ENCODE measurements at places on chromosomes 7 and 10.

DNA sequence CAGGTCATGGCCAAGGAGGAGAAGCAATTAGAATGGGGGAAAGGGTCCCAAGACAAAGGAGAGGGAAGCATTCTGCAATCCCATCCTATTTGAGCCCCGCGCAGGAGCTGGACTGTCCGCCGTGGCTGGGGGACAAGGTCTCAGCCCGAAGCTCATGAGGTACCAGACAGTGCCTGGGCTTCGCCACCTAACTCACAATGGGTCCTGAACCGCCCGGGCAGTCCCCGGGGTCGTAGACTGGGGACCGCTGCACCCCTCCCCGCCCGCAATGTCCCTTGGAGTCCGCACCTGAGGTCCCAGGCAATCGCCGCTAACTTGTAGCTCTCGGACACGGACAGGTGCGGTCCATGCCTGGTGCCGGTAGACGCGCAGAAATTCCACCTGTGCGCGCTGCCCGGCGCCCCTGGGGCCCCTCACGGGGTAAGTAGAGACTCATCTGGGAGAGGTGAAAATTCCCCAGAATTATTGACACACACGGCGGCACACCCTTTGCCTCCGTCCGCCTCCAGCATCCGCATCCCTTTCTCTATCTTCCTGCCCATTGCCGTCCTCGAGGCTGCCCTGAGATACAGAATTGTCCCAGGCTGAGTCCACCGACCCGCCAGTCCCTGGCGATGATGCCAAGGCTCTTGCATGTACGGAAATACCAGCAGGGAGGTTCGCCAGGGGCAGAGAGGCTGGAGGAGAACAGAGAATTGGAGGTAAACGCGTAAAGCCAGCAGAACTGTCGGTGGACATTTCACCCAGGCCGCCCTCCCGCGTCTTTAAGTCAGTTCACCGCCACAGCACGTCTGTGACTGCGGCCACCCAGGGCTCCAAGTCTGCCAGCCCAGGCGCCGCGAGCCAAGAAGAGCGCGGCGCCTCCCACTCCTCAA, 1.8 kb downstream of the CHRM2 start:
- no peak for DNase-seq

DNA sequence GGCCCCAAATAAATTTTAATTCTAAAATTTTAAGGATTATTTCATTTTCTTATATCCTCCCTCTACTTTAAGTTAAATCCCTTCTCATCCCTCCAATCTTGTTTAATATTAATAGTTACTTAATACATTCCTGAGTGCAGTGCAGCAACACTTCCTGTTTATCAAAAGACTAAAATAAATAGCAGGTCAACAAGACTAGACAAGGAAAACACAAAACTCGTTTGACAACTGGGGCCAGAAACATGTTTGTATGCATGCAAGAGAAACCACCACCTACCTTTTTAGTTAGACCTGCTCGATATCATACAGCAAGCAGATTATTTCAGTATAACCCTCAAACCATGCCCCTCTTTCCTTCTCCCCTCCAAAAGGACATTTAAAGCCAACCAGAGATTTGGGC, 95.8 kb downstream of the PARD3 start:
- DNase-seq: no peak

GRCh38 chr10:33938001-33938400, 603.5 kb upstream of the NRP1 start:
- DNase-seq: no peak

DNA sequence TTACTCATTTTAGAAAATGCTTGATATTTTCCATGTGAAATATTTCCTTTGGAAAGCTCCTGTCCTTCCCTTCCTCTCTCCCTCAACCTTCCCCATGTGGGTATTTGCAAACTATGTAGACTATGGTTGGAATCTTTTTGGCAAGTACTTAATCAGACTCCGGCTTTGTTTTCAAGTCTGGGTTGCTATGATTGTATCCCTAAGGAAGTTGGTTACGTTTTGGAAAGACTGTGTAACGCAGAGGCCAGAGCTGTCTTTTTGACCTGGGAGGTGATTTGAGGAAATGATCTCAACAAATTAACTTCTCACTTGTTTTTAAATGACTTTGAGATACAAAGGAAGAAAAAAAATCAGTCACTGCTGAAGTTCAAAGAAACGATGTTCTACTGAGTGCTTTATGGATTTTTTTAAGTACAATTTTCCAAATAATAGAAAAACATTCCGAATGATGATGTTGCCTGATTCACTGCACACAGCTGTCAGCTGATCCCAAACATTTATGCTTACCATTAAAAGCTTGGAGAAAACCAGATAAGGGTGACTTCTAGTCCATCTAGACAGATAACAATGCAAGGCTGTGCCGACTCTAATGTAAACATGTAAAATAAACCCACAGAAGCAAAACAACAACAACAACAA, 145.5 kb upstream of the CELF2 start:
- DNase-seq: no peak

GRCh38 chr7:157297185-157297584, 39.6 kb upstream of the DNAJB6 start:
- no peak for DNase-seq

DNA sequence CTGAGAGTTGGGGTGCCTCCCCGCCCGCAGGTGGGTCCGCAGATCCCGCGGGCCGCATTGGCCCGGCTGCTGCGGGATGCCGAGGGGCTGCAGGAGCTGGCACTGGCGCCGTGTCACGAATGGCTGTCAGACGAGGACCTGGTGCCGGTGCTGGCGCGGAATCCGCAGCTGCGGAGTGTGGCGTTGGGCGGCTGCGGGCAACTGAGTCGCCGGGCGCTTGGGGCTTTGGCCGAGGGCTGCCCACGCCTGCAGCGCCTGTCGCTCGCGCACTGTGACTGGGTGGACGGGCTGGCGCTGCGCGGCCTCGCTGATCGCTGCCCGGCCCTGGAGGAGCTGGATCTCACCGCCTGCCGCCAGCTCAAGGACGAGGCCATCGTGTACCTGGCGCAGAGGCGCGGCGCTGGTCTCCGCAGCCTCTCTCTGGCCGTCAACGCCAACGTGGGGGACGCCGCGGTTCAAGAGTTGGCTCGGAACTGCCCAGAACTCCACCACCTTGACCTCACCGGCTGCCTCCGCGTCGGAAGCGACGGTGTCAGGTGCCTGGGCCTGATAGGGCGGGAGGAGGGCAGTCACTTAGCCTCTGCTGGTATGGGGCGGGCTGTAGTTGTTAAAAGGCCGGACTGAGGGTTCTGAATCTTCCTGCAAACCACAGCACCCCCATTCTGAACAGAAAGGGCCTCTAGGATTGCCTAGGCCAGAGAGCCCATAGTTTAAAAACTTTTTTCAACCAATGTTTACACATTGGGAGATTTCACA, 1.3 kb downstream of the FBXL15 start:
- DNase-seq: no peak

GRCh38 chr10:6005856-6006395, 28.6 kb upstream of the IL15RA start:
- no peak for DNase-seq

- DNase-seq: no peak
Observed at GRCh38 chr7:46830-47140, 145.6 kb upstream of the FAM20C start.

- no peak for DNase-seq
Observed at GRCh38 chr10:33723181-33723580, 388.7 kb upstream of the NRP1 start.

DNA sequence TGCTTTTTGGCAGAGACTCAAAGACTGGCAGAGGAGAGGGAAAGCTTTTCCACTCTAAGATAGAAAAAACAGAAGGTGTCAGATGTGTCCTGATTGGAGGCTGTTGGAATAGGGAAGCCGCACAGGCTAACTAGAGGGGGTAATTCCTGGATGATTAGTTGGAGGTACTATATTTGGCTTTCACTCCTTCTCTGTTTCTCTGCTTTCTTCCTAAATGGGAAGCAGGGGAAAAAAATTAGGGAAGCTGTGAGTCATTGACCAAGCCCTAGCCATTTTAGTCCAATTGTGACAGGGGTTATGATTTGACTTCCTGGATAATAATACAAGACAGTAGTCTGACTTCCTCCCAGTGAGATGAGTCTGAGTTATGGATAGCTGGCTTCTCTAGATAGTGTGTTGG, 475.2 kb upstream of the CELF2 start:
- DNase-seq: no peak

DNA sequence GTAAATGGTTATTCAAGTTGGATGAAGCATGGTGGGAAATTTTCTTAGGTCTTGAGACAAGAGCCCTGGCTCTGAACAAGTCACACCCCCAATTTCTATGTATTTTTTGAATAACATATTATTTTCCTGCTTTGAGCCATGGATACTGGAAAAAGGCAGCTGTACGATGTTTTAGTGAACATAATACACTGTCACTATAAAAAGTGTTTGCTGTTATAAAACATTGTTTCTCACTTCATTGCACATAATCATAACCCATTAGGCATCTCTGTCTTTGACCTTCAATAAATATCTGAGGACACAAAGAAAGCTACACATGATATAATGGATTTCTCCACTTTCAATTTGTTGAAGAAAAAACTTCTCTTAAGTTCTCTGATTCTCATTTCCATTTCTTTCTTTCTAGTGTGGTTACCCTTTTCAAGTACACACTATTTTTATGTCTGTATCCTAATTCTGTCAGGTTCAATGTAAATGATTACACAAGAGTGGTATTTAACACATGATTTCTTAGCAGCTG, 283.9 kb upstream of the SP8 start:
- DNase-seq: no peak

- no peak for DNase-seq
Observed at GRCh38 chr7:5443678-5444077, 20.0 kb upstream of the TNRC18 start.

DNA sequence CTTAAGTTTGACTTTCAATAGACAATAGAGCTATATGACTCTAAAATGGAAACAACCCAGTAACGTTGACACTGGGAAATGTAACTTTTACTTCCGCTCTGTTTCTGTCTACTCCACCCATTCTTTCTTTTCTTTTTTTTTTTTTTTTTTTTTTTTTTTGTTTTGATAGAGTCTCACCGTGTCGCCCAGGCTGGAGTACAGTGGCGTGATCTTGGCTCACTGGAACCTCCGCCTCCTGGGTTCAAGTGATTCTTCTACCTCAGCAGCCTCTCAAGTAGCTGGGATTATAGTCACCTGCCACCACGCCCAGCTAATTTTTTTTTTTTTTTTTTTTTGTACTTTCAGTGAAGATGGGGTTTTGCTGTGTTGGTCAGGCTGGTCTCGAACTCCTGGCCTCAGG, 13.9 kb downstream of the PRSS2 start:
- no peak for DNase-seq

DNA sequence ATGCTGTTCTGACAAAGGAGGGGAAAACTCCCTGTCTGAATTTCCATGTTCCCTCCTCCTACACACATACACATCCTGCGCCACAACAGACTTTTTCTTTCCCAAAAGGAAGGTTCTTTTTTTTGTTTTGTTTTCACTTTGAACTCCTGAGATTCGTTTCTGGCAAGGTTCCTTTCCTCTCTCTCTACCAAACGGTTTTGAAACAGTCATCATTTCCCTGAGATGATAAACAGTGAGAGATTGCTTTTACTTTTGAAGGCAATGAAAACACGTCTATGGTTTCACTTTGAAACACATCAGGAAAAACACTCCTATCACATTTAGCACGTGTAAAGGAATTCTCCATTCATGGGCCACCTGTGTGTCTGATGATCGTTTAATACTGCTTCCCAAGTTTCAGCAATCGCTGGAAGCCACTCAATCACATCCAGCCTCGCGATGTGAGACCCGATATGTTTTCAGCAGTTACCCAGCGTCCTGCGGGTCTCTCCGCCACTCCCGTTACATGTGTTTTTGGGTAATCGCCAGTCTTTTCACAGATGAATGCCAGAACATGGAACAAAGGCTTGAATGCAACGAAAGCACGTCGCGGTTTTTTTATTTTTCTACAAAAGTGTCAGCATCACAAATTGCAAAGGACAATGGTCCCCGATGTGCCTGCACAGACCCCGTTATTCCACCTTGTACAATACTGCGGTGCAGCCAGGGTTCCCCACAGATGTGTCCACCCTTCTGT, 62.8 kb upstream of the CUX1 start:
- no peak for DNase-seq

DNA sequence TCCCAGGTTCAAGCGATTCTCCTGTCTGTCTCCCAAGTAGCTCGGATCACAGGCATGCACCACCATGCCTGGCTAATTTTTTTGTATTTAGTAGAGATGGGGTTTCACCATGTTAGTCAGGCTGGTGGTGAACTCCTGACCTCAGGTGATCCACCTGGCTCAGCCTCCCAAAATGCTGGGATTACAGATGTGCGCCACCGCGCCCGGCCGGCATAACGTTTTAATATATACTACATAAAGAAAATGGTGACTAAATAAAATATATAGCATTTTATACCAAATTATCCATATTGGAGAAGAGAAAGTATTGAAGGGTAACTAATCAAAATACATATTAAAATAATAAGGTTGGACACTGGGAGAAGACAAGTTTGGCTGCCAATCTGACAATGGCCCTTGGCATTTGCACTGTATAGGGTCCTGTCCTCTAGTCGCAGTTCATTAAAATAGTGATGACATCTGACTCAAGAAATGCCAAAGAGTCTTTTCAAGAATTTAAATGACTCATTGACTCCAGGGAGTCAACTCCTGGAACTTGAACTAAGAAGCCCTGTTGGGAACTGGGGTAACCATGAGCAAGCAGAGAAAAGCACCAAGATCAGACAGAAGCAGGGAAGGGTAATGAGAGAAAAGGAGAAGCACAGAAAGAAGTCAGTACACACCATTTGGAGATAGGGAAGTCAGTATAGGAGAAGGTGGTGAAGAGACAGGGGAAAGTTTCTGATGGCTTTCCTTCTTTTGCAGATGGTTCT, 91.1 kb downstream of the CH25H start:
- no peak for DNase-seq

DNA sequence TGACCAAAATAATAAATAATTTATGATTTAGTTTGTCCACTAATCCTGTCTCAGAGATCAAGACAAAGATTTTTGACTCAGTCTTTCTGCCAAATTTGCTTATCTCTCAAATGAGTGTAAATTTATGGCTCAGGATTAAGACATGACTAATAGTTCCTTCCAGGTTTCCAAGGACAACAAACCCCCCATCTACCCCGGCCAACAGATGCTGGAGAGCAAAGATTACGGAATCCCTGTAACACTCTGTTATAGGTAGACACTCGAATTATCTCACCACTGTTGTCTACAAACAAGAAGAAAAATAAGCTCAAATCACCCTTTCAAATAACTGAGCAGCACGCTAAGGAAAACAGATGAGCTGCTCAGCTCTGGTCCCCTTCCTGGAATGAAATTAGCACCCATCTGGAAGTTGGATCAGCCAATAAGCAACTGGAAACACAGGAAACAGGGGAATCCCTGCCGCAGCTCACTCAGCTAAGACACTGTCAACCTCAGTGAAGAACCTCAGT, 56.8 kb upstream of the SVIL start:
- DNase-seq: no peak

DNA sequence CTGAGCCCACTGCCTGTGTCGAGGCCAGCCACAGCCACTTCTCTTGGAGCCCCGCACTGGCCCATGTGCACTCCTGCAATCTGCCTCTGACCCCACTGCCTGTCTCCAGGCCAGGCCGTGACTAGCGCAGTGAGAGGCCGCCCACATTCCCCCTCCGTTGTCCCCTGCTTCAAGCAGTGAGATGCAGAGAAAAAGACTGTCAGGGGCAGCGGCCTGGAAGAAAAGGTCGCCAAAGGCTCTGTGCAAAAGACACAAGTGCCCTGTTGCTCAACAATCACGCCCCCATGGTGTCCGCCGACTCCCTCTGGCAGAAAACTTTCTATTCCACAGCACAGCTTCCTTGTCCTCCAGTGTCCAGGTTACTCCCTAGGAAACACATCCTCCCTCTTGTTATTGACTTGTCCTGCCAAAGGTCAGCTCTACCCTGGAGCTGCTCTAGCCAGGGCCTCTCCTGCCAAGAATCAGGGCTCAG, 9.9 kb downstream of the FAM131B start:
- DNase-seq: no peak

GRCh38 chr10:72010234-72010973, 46.2 kb downstream of the CHST3 start:
- DNase-seq: no peak
